ENCODE measurements at places on chromosomes 5 and 9.

GRCh38 chr5:4083591-4084337, 488.1 kb downstream of the IRX1 start:
- DNase-seq: no peak

- DNase-seq: no peak
Measured at GRCh38 chr5:9239626-9240025, 306.2 kb downstream of the SEMA5A start.

GRCh38 chr9:85960688-85961093, 19.7 kb downstream of the NAA35 start:
- DNase-seq: peak; percentile 12

DNA sequence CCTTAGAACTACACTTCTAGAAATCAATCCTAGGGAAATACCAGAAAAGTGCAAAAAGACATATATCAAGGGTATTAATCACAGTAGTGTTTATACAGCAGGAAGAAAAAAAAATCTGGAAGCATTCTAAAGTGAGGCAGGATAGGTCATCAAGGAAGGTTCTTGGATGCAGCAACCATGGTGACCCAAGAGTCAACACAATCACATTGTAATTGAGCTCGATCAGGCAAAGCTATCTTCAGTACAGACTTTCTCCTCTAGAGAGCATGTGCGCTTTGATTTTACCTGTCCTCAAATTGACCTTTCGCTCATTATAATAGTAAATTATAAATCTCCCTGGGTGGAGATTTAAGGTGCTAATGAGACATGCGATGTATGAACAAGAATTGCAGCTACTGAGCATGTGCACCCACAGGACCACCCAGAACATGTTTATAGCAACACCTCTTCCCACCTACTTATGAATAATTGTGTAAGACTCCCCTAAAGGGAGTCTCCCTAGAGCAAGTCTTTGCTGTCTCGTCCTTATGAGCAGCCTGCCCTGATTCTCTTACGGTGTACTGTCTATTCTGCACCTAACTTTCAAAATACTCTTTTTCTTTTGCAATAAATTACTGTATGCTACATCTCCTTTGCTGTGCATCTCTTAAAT, 297.7 kb downstream of the ATPSCKMT start:
- DNase-seq: no peak

- no peak for DNase-seq
Measured at GRCh38 chr9:97563458-97564135, 62.1 kb downstream of the TMOD1 start.

- no peak for DNase-seq
Measured at GRCh38 chr5:133697536-133698258, 85.4 kb upstream of the FSTL4 start.

DNA sequence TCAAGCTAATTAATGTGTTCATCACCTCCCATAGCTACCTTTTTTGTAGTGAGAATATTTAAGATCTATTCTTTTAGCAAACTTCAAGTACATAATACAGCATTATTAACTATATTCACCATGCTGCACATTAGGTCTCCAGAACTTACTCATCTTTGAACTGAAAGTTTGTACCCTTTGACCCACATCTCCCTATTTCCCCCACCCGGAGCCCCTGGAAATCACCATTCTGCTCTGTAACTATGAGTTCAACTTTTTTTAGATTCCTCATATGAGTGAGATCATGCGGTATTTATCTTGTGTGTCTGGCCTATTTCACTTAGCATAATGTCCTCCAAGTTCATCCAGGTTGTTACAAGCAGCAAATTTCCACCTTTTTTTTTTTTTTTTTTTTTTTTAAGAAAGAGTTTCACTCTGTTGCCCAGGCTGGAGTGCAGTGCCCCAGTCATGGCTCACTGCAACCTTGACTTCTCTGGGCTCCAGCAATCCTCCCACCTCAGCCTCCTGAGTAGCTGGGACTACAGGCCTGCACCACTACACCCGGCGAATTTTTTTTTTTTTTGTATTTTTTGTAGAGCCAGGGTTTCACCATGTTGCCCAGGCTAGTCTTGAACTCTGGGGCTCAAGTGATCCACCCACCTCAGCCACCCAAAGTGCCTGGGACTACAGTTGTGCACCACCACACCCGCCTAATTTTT, 100.4 kb upstream of the SAP30L start:
- DNase-seq: no peak

GRCh38 chr5:94040591-94041148, 299.3 kb upstream of the POU5F2 start:
- DNase-seq: no peak
